A549 treated with RU486 at 1 μM for 4 hours (cell line): ENCODE measurements at places on chromosomes 6 and 20. TPM values are rescaled to one million over a fixed set of nuclear protein-coding genes. Genes with fewer than 3 reads are reported as not detected.

The FAM83B gene
- total RNA-seq: 0.06 to 0.13 TPM (median 0.09 TPM) in 5 replicates

The PNISR gene
- 17.7 to 31.1 TPM (median 28.0 TPM) in 5 replicates for total RNA-seq

The BPIFB4 gene
- not detected in 5 replicates for total RNA-seq

The CCDC170 gene
- total RNA-seq: 0.10 to 0.15 TPM (median 0.12 TPM) in 4 of 5 replicates, not detected in the other

The RIPOR3 gene
- total RNA-seq: 0.05 to 0.10 TPM (median 0.06 TPM) in 3 of 5 replicates, not detected in the others

The BAG2 gene
- 6.1 to 9.4 TPM (median 8.9 TPM) in 5 replicates for total RNA-seq
